Tibial nerve (tissue), 4 donors: ENCODE measurements at places on chromosomes 2 and 18. TPM values are rescaled to one million over a fixed set of nuclear protein-coding genes. Genes with fewer than 3 reads are reported as not detected.

HS1BP3 gene
- 29.7 TPM for total RNA-seq

MARCO gene
- 12.4 TPM for total RNA-seq

CEP192 gene
- 16.5 TPM for total RNA-seq

FBXO48 gene
- total RNA-seq, result 2.0 TPM

DHX57 gene
- total RNA-seq, result 11.1 TPM

FOXI3 gene
- not detected for total RNA-seq

DNA sequence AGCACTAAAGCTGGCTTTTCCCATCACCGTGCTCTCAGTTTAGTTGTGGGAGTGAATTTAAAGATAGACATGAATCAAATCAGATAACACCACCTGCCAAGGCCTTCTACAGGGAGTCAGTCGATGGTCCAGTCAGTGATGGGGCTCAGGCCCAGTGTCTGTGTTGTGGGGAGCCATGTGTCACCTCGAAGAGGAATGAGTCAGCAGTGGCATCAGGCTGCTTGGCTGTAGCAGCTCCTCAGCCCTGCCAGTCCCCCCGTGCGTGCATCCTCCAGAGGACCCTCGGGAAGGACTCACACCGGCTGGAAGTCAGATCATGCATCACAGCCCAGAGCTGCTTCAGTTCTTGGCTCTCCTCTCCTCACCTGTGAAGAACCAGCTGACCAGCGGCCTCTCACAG, 420.4 kb upstream of the RAB6C start:
- DNase-seq, result no peak

GRCh38 chr18:8821083-8821465, 115.7 kb downstream of the MTCL1 start:
- no peak for DNase-seq

DNA sequence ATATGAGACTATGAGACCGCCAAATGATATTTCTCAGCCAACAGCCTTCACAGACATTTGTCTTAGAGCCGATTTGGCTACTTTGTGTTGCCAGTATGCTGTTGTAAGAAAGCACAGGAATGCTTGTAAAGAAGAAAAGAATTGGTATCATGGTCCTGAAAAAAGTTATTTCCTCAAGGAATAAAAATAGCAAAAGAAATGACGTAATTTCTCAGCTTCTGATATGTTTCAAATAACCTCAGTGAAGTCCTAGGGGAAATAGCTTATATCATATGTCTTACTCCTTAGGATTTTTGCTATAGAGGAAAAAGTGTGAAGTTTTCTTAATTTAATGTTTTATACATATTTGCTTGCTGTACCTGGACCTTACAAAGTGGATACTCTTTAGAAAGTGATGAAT, 23.0 kb downstream of the SCN1A start:
- no peak for DNase-seq

DNA sequence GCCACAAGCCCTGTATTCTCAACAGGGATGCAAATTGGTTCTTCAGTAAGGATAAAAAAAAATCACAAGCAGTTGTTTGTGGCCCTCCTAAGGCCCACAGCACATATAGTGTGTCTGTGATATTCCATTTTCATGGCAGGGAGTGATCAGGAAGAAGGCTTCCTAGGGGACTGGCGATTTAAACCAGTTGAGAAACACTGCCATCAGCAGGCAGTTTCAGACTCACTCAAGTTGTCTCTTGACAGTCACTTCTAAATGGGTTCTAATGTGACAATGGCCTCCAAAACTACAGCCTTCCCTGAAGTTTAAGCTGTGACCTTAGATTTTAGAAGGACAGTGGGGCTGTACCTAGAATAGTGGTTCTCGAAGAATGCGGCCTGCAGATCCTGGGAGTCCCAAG, 6.0 kb downstream of the CIAO1 start:
- DNase-seq, result no peak
